ENCODE measurements at places on chromosomes 5 and 9.

DNA sequence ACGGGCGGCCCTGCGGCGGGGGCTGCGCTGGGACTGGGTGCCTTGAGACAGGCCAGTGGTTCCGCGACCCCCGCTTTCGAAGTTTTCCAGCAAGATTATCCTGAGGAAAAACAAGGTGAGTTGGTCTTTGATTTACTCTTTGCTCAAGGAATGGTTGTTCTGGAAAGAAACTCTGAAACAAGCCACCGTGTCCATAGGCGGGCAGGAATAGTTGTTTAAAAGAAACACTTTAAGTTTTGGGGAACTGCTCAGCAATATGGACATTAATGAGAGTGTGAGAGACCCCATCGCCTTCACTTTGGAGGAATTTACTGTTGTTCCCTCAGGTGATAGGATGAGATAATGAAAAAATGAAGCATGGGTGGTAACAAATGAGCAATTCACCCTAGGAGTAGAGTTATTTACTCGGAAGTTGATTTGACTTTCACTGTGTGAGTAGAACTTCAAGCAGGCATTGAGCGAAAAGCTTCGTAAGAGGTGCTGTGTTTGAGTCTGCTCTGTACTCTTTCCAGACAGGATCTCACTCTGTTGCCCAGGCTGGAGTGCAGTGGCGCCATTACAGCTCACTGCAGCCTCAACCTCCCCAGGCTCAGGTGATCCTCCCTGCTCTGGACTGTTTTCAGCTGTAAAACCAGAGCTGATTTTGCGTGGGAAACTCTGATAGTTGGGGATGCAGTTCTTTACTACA is 1.1 kb downstream of the DMRTA1 start:
- DNase-seq: no peak

DNA sequence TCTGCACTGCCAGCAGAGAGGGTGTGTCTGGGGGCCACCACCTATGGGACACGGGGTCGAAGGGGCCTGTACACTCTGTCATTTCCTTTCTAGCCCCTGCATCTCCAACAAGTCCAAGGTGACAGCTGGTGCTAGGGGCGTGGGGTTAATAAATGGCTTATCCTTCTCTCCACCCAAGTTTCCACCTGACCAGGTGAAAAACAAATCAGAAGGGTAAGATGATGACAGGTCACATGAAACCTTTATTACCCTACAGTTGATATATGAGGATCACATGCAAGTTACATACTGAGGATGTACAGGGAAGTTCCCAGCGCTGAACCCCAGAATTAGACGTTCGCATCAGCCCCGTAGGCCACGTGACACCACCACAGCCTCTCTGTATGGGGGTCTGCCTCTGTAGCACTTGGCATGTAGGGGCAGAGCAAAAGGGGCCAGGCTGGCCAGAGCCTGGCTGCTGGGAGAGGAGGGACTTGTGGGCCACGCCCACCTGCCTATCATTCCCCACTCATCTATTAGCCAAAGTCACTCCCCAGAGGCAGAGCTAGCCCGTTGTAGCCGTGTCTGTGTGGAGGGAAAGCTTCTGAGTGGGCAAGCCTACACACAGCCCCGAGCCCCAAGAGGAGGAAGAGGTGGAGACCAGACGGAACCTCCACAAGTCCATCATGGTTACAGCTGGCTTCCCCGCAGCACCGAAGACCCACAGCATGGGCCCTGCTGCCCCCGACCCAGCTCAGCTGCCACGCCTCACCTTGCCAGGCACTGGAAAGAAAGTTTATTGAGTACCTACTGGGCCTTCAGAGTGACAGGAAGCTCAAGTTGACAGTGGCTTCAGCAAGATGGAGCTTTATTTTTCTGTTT is 2.2 kb downstream of the TMEM141 start:
- DNase-seq: no peak

GRCh38 chr9:106072421-106072820 is 378.1 kb downstream of the TMEM38B start:
- DNase-seq: no peak

DNA sequence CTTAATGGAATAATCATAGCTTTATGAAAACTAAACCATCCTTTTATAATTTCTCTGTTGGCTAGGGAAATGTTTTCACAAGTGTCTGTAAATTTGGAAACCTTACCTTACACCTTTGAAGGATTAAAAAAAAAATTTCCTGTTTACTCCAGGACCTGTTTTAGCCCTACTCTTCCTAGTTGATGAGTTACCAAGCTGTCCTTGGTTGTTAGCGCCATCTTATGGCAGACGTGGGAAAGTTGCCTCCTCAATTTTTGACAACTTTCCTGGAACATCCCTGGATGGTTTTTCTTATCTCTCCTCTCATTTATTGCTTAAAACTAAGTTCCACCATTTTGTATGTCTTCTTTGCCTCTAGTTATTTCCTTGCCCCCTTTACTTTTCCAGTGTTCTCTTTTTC is 25.7 kb downstream of the ZSWIM6 start:
- DNase-seq: peak; percentile 31

- DNase-seq: no peak
Measured at GRCh38 chr5:53170746-53171349, 61.3 kb upstream of the MOCS2 start.

Data from stimulated activated CD8-positive, alpha-beta memory T cell treated with anti-CD3 and anti-CD28 coated beads, Interleukin-4, amount 100 ng/mL, for 48 hours (primary cell).